ENCODE measurements at places on chromosomes 16 and 17.

GRCh38 chr16:46826631-46827030 is 4.3 kb downstream of the C16orf87 start:
- DNase-seq = no peak

DNA sequence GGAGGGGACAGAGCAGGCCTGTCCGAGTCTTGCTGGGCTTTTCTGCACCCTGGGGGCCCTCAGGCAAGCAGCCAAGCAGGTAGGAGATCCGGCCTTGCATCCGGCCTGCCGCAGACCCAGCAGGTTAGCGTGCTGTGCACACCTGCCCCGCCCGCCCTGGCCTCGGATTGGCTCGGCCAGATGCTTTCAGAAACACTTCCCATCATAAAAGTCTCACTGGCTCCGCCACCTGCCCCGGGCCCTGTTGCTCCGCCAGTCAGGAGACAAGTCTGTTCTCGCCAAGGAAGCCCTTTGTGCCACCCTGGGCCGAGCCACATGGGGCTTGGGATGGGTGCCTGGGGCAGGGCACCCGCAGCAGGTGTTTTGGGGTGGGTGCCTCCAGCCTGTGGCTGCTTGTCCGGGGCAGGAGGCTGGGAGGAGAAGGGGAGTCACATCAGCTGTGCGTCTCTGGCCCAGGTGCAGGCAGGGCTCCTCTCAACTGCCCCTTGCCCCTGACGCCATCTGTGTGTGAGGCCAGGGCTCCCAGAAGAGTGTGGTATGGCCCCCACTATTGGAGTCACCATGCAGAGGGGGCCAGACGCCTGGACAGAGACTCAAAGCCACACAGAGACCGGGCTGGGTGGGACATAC is 228.2 kb upstream of the GSE1 start:
- DNase-seq = no peak

DNA sequence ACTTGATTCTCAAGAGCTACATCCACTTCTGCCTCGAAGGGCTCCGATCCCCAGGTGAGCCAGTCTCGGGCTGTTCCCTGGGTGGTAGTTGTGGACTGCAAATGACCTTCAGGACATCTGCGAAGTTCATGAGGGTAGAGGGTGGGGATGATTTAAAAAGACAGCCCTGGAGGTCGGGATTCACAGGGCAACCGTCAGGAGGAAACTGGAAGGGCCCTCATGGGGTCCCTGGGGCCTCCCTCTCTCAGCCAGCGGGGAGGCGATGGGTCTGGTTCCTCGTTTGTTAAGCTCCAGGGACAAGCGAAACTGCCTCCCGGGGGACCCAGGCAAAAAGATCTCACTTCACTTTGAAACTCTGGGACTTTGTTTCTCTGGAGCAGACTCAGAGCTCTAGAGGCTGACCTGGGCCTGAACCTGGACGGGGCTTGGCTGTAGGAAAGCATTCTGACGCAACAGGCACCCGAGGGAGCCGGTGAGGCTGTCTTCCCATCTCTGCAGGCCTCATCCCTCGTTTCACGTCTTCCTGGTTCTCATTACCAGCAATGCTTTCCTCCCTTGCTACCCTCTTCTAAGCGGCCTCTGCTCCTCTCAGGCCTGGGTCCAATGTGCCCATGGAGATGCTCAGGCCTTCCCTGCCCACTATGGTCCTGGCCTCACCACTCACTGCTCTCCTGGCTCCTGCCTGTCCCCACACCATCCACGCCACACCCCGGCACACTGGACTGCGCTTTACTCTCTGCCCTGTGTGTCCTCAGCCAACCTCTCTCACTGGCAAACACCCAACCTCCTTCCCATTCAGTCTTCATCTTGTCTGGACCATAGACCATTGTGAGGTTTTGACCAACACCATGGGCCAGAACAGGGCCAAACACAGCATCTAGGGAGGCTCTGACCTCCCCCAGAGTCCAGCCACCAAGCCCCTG is 214.2 kb upstream of the TNRC6C start:
- no peak for DNase-seq

- DNase-seq = peak; percentile 3
These were observed 12.1 kb downstream of the CFDP1 start for GRCh38 chr16:75420987-75421819.

- DNase-seq = no peak
These were observed 20.1 kb upstream of the ALDH3A1 start for GRCh38 chr17:19768046-19768782.

GRCh38 chr17:29870836-29871465 is 59.1 kb downstream of the SSH2 start:
- no peak for DNase-seq

GRCh38 chr16:86827521-86827920 is 249.2 kb downstream of the FOXL1 start:
- DNase-seq = no peak

GRCh38 chr16:2976201-2976600 is 4.0 kb downstream of the PKMYT1 start:
- DNase-seq = no peak

GRCh38 chr16:2042986-2043666 is 4.5 kb downstream of the NTHL1 start:
- DNase-seq = no peak

GRCh38 chr17:50037321-50038107 is 18.4 kb upstream of the ITGA3 start:
- no peak for DNase-seq

- DNase-seq = no peak
These were observed 276.4 kb downstream of the FOXL1 start for GRCh38 chr16:86854626-86855294.

DNA sequence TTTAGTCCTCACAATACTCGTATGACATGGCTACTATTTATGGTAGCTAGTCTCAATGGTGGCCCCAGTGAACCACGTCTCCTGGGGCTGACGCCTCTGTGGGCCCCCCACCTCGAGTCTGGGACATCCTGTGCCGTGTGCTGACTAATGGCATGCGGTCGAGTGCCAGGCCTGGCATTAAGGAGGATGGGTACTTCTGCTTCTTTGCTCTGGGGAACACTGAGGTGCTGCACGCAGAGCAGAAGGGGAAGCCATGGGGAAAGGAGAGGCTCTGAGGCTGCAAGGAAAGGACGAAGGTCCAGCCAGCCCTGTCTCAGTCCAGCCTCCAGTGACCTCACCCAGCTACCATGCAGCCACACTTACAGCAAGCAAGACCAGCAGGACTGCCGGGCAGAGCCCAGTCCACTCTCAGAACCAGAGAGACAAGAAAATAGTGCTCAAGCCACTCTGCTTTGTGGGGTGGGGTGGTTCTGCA is 5.7 kb upstream of the MPRIP start:
- no peak for DNase-seq

- DNase-seq = no peak
These were observed 39.4 kb downstream of the ZNRF1 start for GRCh38 chr16:75038036-75038858.

DNA sequence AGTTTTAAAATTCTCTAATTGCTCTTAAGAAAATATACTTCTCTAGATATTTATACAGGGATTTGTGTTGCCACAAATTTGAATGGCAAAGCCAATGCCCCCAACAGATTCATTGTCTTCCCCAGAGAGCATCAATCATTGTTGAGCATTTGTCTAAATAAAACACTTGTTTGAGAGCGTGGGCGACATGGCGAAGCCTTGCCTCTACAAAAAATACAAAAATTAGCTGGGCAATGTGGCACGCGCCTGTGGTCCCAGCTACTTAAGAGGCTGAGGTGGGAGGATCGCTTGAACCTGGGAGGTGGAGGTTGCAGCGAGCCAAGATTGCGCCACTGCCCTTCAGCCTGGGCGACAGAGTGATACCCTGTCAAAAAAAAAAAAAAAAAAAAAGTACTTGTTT is 13.4 kb upstream of the SRSF1 start:
- no peak for DNase-seq

GRCh38 chr16:49213594-49213993 is 68.0 kb downstream of the CBLN1 start:
- DNase-seq = no peak

DNA sequence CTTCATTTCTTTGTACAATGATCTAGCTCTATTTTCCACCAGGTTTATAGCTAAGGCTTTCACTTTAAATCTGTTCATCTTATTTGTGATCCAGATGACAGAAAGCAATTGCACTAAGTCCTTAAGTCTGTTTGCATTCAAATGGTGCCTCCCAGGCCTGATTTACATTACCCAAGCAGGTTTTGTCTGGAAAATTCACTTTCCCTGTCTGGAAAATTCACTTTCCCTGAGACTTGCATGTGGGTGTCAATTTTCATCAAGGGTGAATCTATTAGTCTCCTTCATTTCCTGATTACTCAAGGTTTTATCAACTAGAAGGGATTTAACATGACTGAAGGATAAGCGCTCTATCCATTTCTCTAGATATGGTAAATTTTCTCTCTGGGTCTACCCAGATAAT is 1480.2 kb upstream of the GOT2 start:
- no peak for DNase-seq

DNA sequence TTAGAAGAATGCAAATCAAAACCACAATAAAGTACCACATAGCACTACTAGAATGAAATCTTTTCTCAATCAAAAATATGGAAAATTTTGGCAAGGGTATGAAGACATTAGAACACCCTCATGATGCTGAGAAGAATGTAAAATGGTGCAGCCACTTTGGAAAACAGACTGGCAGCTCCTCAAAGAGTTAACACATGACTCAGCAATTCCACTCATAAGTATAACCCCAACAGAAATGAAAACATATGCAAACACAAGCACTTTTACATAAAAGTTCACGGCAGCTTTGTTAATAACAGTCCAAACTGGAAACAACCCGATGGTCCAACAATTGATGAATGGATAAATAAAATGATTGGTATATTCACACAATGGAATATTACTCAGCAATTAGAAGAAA is 124.5 kb downstream of the SHCBP1 start:
- no peak for DNase-seq

- no peak for DNase-seq
These were observed at the start of gene CRYM for GRCh38 chr16:21277927-21278706. TSS of gene CRYM (minus strand) at chr16:21278290. CDS start at chr16:21278251, 39 bp downstream.

DNA sequence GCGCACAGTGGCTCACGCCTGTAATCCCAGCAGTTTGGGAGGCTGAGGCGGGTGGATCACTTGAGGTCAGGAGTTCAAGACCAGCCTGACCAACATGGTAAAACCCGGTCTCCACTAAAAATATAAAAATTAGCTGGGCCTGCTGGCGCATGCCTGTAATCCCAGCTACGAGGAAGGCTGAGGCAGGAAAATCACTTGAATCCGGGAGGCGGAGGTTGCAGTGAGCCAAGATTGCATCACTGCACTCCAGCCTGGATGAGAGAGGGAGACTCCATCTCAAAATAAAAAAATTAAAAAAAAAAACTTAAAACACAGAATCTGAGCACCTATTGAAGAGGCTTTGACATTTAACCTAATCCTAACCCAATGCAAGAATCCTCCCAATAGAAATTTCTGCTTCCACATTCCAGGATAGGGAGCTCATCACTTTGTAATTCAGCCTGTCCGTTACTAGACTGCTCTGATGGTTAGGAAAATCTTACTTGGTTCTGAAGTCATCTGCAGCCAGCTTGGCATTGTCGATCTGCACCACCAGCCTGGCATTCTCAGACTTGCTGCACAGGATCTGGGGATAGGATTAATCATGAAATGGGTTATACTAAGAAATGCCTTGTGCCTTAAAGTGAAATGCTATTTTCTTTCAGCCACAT is 2.1 kb downstream of the KRT33B start:
- no peak for DNase-seq

GRCh38 chr17:67469208-67469980 is 92.3 kb downstream of the PITPNC1 start:
- no peak for DNase-seq

- DNase-seq = no peak
These were observed 1066.7 kb upstream of the RBFOX1 start for GRCh38 chr16:6265968-6266367.

DNA sequence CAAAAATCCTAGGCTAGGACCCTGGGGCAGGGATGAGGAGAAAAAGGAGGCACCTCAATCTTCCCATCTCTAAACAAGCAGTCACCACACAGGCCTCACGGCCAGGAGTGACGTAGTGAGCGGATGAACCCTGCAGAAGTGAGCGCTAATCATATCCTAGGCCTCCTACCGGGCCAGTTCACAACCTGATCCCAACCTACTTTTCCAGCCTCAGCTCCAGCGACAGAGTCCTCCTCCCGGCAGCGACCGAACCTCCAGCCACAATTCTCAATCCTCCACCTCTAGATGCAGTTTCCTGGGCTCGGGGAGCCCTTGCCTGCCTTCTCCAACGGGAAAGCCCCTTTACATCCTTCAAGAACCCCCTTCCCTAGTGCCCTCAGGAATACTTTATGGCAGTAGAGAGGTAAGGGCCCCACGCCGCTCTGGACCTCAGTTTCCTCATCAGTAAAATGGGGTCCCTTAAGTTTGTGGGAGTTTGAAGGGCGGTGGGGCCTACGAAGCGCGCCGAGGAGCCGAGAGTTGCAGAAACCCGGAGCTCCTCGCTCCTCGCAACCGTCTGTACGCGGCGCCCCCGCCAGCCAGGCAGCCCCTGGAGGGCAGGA is 1.4 kb downstream of the ZNF668 start:
- DNase-seq = no peak

DNA sequence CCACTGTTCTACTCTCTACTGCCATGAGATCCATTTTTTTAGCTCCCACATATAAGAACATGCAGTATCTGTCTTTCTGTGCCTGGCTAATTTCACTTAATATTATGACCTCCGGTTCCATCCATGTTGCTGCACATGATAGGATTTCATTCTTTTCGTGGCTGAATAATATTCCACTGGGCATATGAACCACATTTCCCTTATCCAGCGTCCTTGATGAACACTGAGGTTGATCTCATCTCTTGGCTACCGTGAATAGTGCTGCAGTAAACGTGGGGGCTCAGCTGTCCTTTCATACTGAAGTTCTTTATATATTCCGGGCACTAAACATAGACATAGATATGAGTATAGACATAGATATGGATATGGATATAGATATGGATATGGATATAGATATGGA is 109.3 kb upstream of the TNRC6C start:
- no peak for DNase-seq

DNA sequence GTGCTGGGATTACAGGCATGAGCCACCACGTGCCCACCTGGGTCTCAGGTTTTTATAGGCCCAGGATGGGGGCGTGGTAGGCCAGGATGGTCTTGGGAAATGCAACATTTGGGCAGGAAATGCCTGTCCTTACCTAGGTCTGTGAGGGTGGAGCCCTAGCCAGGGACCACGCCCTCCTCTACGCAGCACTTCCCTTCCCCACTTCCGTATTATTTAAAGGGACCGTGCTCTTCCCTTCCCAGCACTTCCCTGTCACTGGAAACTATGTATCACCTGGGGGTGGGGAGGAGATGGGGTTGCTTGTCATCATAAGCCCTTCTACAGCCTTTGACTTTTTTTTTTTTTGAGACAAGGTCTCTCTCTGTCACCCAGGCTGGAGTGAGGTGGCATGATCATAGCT is 238.9 kb upstream of the NLRP1 start:
- DNase-seq = no peak

- DNase-seq = no peak
These were observed 9.4 kb upstream of the TMEM88 start for GRCh38 chr17:7845359-7846062.

GRCh38 chr16:84356176-84356575 is 12.2 kb upstream of the ATP2C2 start:
- DNase-seq = no peak

DNA sequence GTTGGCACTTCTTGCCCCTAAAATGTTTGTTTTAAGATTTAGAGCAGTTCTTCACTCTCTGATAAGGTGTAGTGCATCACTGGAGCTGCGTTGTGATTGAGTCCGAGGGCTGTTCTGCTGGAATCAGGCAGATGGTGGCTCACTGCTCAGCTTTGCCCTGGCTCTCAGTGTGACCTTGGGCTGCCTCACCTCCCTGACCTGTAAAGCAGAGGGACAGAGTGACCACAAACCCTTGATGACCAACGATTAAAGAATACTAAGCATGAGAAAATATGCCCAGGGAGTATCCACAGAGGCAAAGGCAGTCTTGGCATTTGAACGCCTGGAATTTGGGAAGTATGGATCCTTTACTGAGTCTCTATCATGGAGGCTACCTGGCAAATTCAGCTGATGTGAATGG is 18.1 kb downstream of the CMIP start:
- DNase-seq = no peak
